HS-5 (cell line): ENCODE measurements at places on chromosomes 16 and 17.

DNA sequence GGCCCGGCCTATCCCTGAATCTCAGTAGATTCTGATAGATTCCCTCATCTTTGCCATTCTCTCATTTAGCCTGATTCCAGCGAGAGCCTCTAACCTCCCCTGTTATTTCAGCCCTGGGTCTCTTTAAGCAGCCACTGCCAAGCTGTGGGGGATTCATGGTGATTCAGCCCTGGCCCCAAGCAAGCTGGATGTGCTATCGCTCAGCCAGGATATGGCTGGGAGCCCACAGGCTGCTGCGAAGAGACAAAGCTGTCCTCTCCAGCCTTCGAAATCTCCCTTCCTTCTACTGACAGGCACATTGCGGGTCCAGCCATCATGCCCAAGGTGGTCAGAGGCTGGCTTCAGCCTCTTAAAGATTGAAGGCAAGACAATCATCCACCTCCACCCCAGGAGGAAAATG, 394.1 kb downstream of the SOX9 start:
- DNase-seq, result no peak

DNA sequence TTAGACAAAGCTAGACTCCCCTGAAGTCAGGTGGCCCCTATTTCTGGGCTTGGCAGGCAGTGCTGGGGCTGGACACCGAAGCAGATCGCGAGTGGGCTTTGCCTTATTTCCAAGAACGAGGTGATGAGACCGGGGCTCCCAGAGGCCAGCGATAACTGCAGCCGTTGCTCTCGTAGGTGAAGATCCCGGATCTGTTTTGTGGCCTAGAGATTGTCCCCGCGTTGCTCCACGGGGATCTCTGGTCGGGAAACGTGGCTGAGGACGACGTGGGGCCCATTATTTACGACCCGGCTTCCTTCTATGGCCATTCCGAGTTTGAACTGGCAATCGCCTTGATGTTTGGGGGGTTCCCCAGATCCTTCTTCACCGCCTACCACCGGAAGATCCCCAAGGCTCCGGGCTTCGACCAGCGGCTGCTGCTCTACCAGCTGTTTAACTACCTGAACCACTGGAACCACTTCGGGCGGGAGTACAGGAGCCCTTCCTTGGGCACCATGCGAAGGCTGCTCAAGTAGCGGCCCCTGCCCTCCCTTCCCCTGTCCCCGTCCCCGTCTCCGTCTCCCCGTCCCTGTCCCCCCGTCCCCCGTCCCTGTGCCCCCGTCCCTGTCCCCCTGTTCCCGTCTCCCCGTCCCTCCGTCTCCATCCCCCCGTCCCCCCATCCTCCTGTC, 1.5 kb upstream of the TBCD start:
- no peak for DNase-seq

- DNase-seq, result no peak
Measured at GRCh38 chr17:61972311-61972710, 44.5 kb upstream of the INTS2 start.

DNA sequence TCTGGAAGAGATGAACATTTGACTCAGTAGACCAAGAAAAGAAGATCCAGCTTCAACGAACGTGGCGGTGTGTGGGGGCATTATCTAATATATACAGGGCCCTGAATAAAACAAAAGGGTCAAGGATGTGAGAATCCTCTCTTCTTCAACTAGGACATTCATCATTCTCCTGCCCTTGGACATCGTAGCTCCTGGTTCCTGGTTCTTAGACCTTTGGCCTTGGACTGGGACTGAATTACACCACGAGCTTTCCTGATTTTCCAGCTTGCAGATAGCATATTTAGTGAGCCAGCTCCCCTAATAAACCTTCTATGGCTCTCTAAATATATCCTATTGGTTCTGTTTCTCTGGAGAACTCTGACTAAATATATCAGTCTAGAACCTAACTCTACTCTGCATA, 29.5 kb upstream of the HELZ start:
- no peak for DNase-seq

- no peak for DNase-seq
Measured at GRCh38 chr17:4460661-4461060, 26.9 kb downstream of the SPNS3 start.
